ENCODE measurements at places on chromosomes 2 and 18. TPM values are rescaled to one million over a fixed set of nuclear protein-coding genes. Genes with fewer than 3 reads are reported as not detected.

DNA sequence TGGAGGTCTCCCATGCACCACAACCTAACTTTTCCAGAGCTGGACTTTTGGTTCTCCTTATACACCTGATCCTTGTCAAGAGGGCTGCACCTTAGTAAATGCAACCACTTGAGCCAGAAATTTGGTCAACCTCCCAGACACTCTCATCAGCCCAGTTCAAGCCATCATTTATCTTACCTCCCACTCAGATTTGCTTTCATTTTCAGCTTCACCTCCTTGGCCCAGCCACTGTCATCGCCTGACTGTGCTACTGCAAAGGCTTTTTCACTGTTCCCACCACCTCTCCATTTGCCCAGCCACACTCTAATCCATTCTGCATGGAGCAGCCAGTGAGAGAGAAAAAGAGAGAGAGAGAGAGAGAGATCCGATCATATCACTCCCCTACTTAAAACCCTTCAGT lies 112.4 kb upstream of the DDX18 start:
- no peak for DNase-seq
- H3K4me1 ChIP-seq = no peaks in the 10 kb centered on the region
- no peak overlapping the region for H3K4me3 ChIP-seq
- no peaks in the 10 kb centered on the region for H3K36me3 ChIP-seq
- peaks cover 52% of the 10 kb centered on the region for H3K27me3 ChIP-seq

GRCh38 chr2:173851141-173851641 lies 114.0 kb downstream of the SP3 start:
- H3K27ac ChIP-seq = no peak overlapping the region
- no peak for DNase-seq
- no peaks in the 10 kb centered on the region for H3K4me1 ChIP-seq
- no peaks in the 10 kb centered on the region for H3K36me3 ChIP-seq

DNA sequence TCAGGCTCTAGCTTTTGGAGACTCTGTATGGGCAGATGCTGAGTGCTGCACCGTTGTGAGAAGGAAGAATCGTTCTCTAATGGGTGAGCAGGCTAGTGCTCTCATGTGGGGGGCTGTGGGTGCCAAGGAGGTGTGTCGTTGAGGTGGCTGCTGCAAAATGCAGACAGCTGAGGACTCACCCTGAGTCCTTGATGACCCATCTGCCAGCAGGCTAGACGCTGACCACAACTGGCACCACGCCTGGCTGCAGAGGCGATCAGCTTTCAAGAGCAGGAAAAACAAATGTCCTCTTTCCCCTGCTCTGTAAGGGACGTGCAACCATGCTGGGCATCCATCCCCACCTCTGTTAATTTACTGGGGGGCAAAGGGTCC lies 48.2 kb downstream of the HAUS1 start:
- H3K4me3 ChIP-seq = peak overlapping the region; percentile 25
- H3K27ac ChIP-seq = peak overlapping the region; percentile 74
- H3K4me1 ChIP-seq = peaks cover 82% of the 10 kb centered on the region
- no peaks in the 10 kb centered on the region for H3K27me3 ChIP-seq

DNA sequence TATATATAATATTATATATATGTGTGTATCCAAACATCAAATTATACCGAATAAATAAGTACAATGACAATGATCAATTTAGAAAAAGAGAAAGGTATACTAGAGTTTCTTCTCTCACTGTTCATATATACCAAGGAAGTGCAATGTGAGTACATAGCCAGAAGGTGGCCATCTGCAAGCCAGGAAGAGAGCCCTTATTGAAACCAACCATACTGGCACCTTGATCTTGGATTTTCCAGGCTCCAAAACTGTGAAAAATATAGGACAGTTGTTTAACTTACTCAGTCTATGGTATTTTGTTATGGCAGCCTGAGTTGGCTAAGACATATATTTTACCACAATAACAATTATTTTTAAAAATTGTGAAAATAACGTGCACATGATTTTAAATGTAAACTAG lies 1490.2 kb upstream of the SLC39A10 start:
- H3K4me3 ChIP-seq = no peak overlapping the region
- DNase-seq = no peak
- H3K36me3 ChIP-seq = no peaks in the 10 kb centered on the region
- H3K27me3 ChIP-seq = no peaks in the 10 kb centered on the region
- H3K4me1 ChIP-seq = no peaks in the 10 kb centered on the region
- H3K27ac ChIP-seq = no peak overlapping the region

DNA sequence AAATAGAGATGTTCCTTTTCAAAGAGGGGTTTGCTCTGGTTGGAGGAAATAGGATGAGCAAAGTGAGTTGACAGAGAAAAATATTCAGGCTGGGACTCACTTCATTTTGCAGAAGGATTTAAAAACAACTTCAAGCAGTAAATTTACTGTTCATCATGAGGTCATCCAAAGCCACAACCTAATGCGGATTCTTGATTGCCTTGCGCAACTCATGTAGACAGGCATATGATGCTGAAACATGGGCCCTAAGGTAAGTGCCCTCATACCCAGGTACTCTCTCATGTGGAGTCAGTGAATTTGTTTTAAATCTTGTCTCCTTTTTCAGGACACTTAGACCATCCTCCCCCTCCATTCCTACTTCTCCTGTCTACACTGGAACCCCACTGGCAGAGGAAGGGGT lies 51.9 kb upstream of the LYPD1 start:
- no peak overlapping the region for H3K4me3 ChIP-seq
- no peak for DNase-seq
- no peak overlapping the region for H3K27ac ChIP-seq
- H3K4me1 ChIP-seq = no peaks in the 10 kb centered on the region
- H3K27me3 ChIP-seq = peaks cover 44% of the 10 kb centered on the region

DNA sequence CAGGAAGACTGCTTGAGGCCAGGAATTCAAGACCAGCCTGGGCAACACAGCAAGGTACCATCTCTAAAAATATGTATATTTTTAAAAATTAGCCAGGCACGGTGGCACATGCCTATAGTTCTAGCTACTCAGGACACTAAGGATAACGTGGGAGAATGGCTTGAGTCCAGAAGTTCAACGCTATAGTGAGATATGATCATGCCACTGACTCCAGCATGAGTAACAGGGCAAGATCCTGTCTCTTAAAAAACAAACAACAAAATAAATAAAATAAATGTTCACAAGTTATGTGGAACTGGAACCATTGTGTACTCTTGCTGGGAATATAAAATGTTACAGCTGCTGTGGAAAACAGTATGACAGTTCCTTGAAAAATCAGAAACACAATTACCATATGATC lies 47.2 kb downstream of the USP34 start:
- no peak for DNase-seq
- no peak overlapping the region for H3K27ac ChIP-seq
- no peak overlapping the region for H3K4me3 ChIP-seq
- no peaks in the 10 kb centered on the region for H3K4me1 ChIP-seq

GRCh38 chr2:148493822-148494563 lies 150.6 kb upstream of the EPC2 start:
- no peak overlapping the region for H3K4me3 ChIP-seq
- no peaks in the 10 kb centered on the region for H3K27me3 ChIP-seq
- DNase-seq = no peak
- H3K36me3 ChIP-seq = no peaks in the 10 kb centered on the region
- no peaks in the 10 kb centered on the region for H3K4me1 ChIP-seq
- no peak overlapping the region for H3K27ac ChIP-seq

- no peaks in the 10 kb centered on the region for H3K36me3 ChIP-seq
- peaks cover 37% of the 10 kb centered on the region for H3K4me1 ChIP-seq
- H3K4me3 ChIP-seq = no peak overlapping the region
- H3K27me3 ChIP-seq = no peaks in the 10 kb centered on the region
- H3K27ac ChIP-seq = no peak overlapping the region
- peak; percentile 31 for DNase-seq
These were observed 106.7 kb upstream of the NABP1 start for GRCh38 chr2:191571163-191571769.

DNA sequence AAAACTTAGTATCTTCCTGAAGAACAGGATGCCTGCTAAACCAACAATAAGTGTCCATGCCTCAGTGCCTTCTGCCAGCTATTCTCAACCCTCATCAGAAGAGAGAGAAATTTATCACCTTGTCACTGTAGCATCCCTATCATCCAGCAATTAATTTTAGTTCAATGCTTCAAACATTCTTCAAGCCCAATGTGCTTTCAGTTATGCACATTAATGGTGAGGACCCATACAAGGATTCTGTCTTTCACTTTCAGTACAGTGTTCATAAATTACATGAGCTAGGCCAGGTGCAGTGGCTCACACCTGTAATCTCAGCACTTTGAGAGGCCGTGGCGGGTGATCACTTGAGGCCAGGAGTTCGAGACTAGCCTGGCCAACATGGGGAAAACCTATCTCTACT lies 47.0 kb upstream of the MSH6 start:
- H3K4me3 ChIP-seq = no peak overlapping the region
- no peak for DNase-seq
- H3K27ac ChIP-seq = no peak overlapping the region
- no peaks in the 10 kb centered on the region for H3K4me1 ChIP-seq

DNA sequence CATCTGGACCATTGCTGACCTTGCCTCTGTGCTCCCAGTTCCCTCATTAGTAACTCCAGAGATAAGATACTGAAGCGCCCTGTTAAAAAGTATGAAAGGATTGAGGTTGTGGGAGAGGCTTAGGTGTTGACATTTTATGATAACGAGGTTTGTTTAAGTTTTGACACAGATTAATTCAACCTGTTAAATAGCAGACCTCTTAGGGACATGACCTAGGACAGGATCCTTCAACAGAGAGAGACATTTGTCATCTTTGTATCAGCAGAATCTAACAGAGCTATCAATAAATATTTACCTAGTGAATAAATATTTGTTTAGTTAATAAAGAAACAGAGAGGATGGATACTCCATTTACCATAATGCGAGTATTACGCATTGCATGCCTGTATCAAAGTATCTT lies 99.5 kb downstream of the DCC start:
- no peak for DNase-seq
- no peaks in the 10 kb centered on the region for H3K36me3 ChIP-seq
- no peak overlapping the region for H3K4me3 ChIP-seq
- H3K27ac ChIP-seq = no peak overlapping the region
- H3K4me1 ChIP-seq = no peaks in the 10 kb centered on the region

DNA sequence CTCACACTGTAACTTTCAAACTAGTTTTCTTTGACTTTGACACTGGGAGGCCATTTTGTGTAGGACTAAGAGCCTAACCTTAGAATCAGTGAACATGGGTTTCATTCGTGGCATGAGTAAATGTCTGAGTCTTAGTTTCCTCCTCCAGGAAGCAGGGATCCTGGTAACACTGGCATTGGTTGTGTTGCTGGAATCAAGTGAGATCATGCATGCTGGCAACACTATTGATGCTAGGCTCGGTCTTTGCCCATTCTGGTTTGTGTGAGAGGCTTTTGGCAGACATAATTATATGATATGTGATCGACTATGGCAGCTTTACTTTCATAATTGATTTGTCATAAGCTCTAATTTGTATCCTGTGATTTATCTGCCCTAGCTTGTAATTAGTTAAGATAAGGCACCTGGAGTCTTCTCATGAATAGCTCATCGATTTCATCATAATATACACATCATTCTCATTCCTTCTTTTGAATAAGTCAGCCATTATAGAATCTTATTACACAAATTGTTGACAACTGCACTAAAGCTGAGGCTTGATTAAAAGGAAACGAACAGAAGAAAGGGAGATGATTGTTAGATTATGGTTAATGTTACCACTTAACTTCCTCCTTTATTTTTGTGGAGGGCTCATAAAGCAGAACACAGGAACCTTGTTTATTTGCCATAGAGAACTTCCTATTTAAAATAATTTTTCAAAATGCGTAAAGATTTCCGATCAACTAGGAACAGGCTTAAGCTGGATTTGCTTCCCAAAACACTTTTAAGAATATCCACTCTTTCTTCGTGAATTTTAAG lies 12.6 kb downstream of the PPP1R1C start:
- DNase-seq = no peak
- H3K4me3 ChIP-seq = no peak overlapping the region
- H3K27me3 ChIP-seq = no peaks in the 10 kb centered on the region
- no peaks in the 10 kb centered on the region for H3K4me1 ChIP-seq
- H3K27ac ChIP-seq = no peak overlapping the region

DNA sequence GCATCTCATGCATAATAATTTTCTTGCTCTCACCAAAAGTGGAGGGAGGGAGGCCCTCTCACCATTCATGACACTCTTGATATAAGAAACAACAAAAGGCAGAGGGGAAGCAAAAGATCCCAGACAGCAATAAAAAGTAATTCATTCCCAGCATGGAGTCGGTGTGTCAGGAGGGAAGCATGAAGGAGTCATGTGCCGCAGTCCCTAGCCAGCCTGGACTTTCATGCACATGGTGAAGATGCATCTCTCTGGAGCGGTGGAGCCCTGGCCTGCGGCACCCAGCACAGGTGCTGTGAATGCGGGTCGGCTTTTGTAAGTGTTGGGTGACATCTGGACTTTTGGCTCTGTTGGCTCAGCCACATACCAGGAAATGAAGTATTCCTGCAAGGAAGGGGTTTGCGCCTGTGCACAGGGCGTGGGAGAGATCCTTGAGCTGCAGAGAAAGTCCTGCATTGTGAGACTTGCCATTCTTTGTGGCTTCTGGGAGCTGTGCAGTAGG lies 119.4 kb downstream of the COPS8 start:
- no peaks in the 10 kb centered on the region for H3K27me3 ChIP-seq
- peaks cover 47% of the 10 kb centered on the region for H3K4me1 ChIP-seq
- H3K27ac ChIP-seq = no peak overlapping the region
- no peak for DNase-seq
- H3K4me3 ChIP-seq = no peak overlapping the region
- no peaks in the 10 kb centered on the region for H3K36me3 ChIP-seq

- DNase-seq = no peak
- no peak overlapping the region for H3K4me3 ChIP-seq
- H3K27ac ChIP-seq = no peak overlapping the region
- no peaks in the 10 kb centered on the region for H3K4me1 ChIP-seq
- H3K36me3 ChIP-seq = no peaks in the 10 kb centered on the region
These were observed 254.3 kb downstream of the RBM43 start for GRCh38 chr2:151007365-151007764.

DNA sequence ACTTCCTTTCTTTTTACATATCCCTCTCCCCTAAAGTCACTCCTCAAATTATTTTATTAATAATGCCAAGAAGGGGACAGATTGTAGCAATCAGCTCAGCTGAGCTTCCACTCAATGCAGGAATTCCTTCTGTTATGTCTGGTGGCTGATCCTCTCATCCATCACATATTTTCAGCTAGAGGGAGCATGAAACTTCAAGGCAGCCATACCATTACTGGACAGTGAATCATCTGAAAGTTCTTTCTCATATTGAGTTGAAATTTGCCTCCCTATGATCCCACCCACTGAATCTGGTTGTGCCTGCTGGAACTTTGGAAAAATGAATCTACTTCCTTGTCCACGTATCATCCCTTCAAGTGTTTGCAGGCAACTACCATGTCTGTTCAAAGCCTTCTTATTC lies 11.2 kb downstream of the ZNF385B start:
- peak; percentile 8 for DNase-seq
- no peaks in the 10 kb centered on the region for H3K27me3 ChIP-seq
- H3K4me3 ChIP-seq = no peak overlapping the region
- no peak overlapping the region for H3K27ac ChIP-seq

GRCh38 chr2:84481702-84482101 lies 22.6 kb upstream of the SUCLG1 start:
- no peaks in the 10 kb centered on the region for H3K36me3 ChIP-seq
- H3K27ac ChIP-seq = no peak overlapping the region
- no peak overlapping the region for H3K4me3 ChIP-seq

GRCh38 chr2:29343830-29344229 lies 228.6 kb downstream of the CLIP4 start:
- H3K36me3 ChIP-seq = no peaks in the 10 kb centered on the region
- DNase-seq = peak; percentile 13
- no peak overlapping the region for H3K4me3 ChIP-seq

SLC4A5 gene
- total RNA-seq = 1.2 TPM

TSPYL6 gene
- not detected for total RNA-seq

NFATC1 gene
- total RNA-seq = 2.9 TPM

WDFY1 gene
- 81.9 TPM for total RNA-seq

UGT1A6 gene
- total RNA-seq = 549 TPM

DSC2 gene
- 13.9 TPM for total RNA-seq

HNRNPA3 gene
- total RNA-seq = 290 TPM

PPP1R1C gene
- total RNA-seq = 27.5 TPM

IL1F10 gene
- not detected for total RNA-seq

GALNT13 gene
- total RNA-seq = 3.6 TPM
